ENCODE measurements at places on chromosomes 6 and 20.

DNA sequence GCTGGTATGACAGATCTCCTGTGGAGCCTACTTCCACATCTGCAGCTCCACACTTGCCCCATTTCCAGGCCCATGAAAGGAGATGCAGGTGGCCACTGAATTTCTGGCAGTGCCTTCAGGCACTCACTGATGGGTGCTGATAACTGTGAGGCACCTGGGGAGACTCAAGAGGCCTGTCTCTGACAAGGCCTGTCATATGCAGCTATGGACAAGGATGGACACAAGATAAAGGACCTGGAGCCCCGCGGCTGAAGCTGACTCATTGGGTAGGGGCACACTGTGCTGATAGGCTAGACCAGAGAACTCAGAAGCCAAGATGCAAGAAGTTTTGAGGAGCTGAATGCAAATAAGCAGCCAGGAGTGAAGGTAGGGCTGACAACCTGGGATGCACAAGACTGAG is 81.0 kb upstream of the LRFN2 start:
- DNase-seq: no peak

DNA sequence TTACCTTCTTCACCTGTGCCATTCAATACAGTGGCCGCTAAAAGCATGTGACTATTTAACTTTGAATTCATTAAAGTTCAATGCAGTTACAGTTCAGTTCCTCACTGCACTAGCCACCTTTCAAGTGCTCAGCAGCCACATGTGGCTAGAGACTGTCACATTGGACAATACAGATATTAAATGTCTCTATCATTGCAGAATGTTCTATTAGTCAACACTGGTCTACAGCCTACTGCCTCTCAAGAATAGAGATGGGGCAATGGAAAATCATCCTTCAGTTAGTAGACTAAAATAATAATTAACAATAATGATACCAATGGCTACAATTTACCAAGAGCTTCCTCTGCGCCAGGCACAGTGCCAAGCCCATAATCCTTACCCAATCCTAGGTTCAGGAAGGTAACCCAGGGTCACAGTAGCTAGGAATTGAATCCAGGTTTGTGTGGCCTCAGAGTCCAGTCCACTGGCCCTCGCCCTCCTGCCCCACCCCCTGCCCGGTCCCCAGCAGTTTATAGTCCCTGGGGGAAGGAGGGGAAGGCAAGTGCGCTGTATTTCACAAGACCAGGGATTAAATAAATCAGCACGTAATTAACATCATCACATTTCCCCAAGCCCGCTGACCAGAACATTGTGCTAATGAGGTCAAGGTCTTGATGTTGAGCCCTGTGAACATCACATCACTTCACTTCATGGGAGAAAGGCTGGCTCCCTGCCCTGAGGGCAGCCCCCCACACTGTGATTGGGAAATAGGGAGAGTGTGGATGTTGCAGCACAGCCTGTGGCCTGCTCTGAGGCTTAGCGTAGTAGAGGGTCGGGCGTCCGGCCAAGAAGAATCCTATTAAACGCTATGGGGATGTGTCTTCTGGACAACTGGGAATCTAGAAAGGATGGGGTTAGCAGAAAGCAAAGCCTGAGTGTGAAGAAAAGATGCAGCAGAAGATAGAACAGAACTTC is 147.2 kb downstream of the VEGFA start:
- no peak for DNase-seq

GRCh38 chr20:4272225-4272624 is 256.9 kb upstream of the RNF24 start:
- DNase-seq: no peak

GRCh38 chr6:116444092-116444491 is 17.1 kb upstream of the CALHM6 start:
- no peak for DNase-seq

- DNase-seq: no peak
Observed at GRCh38 chr20:48142516-48142773, 357.2 kb upstream of the SULF2 start.

All from activated CD8-positive, alpha-beta memory T cell treated with anti-CD3 and anti-CD28 coated beads for 4 hours (primary cell).